ENCODE measurements at places on chromosomes 2 and 18. TPM values are rescaled to one million over a fixed set of nuclear protein-coding genes. Genes with fewer than 3 reads are reported as not detected.

Gene TTN
- polyA plus RNA-seq: 0.30 TPM

Gene ST8SIA3
- polyA plus RNA-seq: 0.77 TPM

Gene TMEM18
- 21.7 TPM for polyA plus RNA-seq

Gene TMEM200C
- 3.4 TPM for polyA plus RNA-seq

Gene DOCK10
- polyA plus RNA-seq: 0.33 TPM

Gene LAMA1
- 24.8 TPM for polyA plus RNA-seq

Gene GKN1
- polyA plus RNA-seq: not detected

Gene IHH
- 0.13 TPM for polyA plus RNA-seq

Gene HOXD11
- not detected for polyA plus RNA-seq

Gene CAB39
- polyA plus RNA-seq: 12.8 TPM

Gene LRP1B
- 0.03 TPM for polyA plus RNA-seq

Gene SP110
- polyA plus RNA-seq: 3.1 TPM

Gene ADD2
- polyA plus RNA-seq: 96.4 TPM

Gene EVX2
- polyA plus RNA-seq: not detected

Gene SERPINB7
- not detected for polyA plus RNA-seq

Gene HOXD8
- not detected for polyA plus RNA-seq

Gene MATN3
- 3.0 TPM for polyA plus RNA-seq

Gene SCN3A
- polyA plus RNA-seq: not detected

Gene GREB1
- 7.9 TPM for polyA plus RNA-seq

Gene KCNG3
- 8.1 TPM for polyA plus RNA-seq

Gene TACR1
- polyA plus RNA-seq: 0.09 TPM

Gene CHRND
- 0.11 TPM for polyA plus RNA-seq

Gene GYPC
- 55.1 TPM for polyA plus RNA-seq

Gene HTR2B
- not detected for polyA plus RNA-seq

Gene FSIP2
- polyA plus RNA-seq: 0.47 TPM

Gene GALNT14
- 13.0 TPM for polyA plus RNA-seq

Gene MTCL1
- 16.6 TPM for polyA plus RNA-seq

Gene ZBTB14
- polyA plus RNA-seq: 5.2 TPM

Gene ABCB6
- 50.6 TPM for polyA plus RNA-seq

Gene KCNK3
- 0.33 TPM for polyA plus RNA-seq

Gene ERLEC1
- polyA plus RNA-seq: 14.7 TPM

Gene SLC14A1
- polyA plus RNA-seq: 0.18 TPM

Gene MC2R
- polyA plus RNA-seq: not detected

Gene PRKRA
- polyA plus RNA-seq: 25.4 TPM

Gene G6PC2
- polyA plus RNA-seq: not detected

Gene CD8B2
- polyA plus RNA-seq: 0.02 TPM

Gene OTOS
- 0.19 TPM for polyA plus RNA-seq

Gene FIGN
- 5.0 TPM for polyA plus RNA-seq

Gene ERBB4
- polyA plus RNA-seq: 1.3 TPM

Gene RPRM
- 14.8 TPM for polyA plus RNA-seq

Gene C2orf80
- 0.97 TPM for polyA plus RNA-seq

Gene CCDC102B
- polyA plus RNA-seq: 1.1 TPM

Gene PLCD4
- polyA plus RNA-seq: 0.21 TPM

Data from H1 (cell line).